ENCODE measurements at places on chromosomes 3 and 15. TPM values are rescaled to one million over a fixed set of nuclear protein-coding genes. Genes with fewer than 3 reads are reported as not detected.

RUVBL1 gene
- polyA plus RNA-seq = 70.9 TPM

DNA sequence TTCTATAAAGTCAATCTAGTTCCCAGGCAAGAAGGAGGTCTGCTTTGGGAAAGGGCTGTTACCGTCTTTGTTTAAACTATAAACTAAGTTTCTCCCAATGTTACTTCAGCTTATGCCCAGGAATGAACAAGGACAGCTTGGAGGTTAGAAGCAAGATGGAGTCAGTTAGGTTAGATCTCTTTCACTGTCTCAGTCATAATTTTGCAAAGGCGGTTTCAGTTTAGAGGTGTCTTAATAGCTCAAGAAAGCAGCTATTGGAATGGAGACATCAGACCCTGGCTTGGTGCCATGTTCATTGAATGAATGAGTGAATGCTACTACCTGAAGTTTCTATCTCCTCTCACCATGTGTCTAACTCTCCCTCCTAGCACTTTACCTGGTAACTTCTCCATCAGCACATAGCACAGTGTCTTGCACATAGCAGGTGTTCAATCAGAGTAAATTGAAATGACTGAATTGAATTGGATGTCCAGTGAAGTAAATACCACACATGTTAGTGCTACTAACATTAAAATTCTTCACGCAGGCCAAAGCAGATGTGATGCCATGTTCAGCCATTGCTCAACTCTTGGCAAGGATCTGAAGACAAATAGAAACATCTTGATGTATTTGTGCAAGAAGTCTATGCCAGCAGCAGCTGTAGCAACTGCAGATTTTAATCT, 28.2 kb downstream of the CLEC3B start:
- no peak for DNase-seq

DNA sequence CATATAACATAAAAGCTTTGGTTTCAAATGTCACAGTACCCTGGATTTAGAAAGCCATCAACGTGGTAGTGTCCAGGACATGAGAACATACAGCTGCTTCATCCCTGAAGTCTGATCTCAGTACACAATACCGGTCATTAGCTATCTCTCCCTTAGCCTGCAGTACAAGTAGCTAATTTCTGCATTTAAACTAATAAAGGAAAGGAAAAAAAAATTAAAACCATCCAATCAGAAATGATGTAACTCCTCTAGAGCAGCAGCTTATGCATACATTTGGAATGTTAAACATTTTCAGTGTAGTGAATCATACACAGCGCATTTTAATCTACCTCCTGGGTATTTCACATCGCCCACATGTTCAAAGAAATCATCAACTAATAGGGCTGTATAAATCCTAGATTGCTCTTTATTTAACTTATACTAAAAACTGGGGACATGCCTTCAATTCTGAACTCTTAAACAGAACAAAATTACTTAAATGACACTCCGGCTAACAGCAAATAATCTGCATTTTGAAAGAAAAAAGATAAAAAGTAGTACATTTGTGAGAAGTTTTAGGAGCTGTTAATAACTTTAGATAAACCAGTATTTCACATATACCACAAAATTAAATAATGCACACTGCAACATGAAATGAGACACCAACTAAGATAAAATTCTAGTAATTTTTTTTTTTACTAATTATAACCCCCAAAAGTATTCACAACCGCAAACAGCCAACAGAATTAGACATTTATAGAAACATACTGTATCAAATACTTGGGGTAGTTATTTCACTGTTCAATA, 3.7 kb downstream of the IGF2BP2 start:
- no peak for DNase-seq

DNA sequence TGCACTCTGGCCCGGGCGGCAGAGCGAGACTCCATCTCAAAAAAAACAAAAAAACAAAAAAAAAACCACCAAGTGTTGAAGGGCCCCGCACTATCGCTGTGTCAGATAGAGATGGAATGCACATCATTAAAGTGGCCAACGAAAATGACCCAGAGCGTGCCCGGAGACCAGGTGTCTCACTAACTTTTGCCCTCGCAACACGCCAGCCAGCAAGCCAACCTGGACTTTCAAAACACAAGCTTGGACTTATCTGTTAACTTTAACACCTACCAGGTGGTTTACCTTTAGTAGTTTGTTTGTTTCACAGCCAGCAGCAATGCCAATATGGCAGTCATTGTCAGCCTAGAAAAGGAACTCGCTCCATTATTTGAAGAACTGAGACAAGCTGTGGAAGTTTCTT, 28.6 kb downstream of the FAM174B start:
- no peak for DNase-seq

- DNase-seq = no peak
Observed at GRCh38 chr15:34861214-34861613, 65.9 kb upstream of the ACTC1 start.

- DNase-seq = no peak
Observed at GRCh38 chr3:37147666-37148065, 26.7 kb downstream of the LRRFIP2 start.
